ENCODE measurements at places on chromosomes 1 and 21.

DNA sequence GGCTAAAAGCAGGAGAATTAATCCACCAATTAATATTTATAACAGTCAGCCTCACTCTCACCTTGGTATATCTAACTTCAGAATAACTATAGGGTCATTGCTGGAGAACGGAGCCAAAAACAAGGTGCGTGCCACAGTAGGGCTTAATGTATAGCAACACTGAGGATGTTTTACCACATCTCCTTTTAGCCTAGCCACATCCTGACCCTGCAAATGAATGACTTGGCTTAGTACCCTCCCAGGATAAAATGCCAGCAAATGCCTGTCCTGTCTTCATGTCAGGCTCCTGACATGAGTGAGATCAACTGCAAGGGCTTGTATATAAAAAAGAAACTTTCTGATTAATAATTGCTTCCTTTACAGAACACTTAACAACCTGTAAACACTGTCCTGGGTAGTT lies 2.7 kb upstream of the CDC42BPA start:
- DNase-seq = no peak

DNA sequence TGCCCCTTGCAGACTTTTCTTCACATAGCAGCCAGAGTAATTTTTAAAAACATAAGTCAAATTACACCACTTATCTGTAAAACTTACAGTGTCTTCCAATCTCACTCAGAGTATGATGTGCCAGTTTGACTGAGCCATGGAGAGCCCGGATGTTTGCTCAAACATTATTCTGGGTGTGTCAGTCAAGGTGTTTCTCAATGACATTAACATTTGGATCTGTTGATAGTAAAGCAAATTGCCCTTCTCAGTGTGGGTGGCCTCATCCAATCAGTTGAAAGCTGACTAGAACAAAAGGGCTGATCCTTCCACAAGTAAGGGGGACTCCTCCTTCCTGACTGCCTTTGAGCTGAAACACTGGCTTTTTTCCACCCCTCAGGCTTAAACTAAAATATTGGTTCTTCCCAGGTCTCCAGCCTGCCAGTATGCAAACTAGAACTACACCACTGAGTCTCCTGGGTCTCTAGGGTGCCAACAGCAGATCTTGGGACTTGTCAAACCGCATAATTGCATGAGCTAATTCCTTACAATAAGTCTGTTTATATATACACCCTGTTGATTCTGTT lies 157.9 kb upstream of the CTTNBP2NL start:
- no peak for DNase-seq

- no peak for DNase-seq
Observed at GRCh38 chr1:6962478-6962995, 177.3 kb downstream of the CAMTA1 start.

DNA sequence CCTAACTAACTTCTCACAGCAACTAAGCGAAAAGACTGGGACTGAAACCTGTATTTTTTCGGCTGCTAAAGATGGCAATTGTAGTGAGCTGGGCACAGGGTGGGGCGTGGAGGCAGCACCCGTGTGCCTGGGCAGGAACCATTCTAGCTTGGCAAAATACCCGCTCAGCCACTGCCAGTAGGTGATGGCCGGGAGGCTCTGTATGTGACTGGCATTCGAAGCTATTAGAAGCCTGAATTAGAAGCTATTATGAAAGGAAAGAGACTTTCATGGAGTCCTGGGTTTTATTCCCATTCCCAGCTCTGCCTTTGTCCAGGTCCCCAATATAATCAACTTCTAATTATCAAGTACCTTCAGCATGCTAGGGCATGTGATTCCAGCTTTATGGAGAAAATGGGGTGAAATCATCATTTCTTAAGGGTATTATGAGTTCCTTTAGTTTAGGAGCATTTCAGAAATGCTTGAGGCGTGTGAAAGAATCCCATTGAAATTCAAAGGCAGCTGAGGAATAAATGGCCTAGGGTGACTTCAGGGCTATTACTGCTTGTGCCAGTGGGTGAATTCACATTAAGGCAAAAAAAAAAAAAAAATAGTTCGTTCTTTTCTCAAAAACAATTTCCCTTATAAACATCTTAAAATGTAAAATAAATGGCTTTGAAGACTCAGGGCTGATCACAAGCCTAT lies 125.6 kb downstream of the KCNN3 start:
- DNase-seq = no peak

GRCh38 chr21:29939104-29939923 lies 482 bp downstream of the GRIK1 start:
- DNase-seq = no peak

DNA sequence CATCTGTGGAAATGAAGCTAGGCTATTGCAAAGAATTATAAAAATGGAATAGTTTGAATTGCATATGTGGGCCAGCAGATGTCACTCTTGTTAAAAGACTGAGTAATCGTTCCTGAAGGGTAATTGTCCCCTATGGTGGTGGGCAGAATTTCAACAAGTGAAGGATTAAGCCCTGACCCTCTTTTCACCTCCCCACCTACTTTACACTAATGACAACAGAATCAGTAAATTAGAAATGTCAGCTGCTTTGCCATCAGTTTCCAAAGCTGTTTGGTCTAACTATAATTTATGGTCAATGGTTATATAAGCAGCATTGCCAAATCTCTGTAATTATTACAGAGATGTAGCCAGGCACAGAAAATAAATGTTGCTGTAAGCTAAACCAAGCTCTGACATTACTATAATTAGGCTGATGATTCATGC lies 898.6 kb downstream of the AMY1C start:
- no peak for DNase-seq

DNA sequence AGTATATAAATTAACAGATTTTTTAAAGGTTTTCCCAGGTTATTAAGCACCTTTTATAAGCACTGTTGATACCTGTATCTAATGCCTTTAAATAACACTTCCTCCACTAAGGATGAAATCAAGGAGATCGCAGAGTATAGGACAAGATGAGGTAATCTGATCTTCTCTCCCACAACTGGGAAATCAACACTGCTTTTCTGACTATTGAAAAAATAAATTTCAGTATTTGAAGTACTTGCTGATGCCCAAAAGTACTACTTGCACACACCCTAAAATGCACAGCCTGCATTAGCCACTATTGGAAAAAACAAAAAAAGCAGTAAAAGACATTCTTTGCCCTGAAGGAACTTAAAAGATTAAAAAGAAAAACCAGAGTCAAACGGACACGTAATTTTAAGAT lies 48.6 kb downstream of the PUM1 start:
- no peak for DNase-seq

- no peak for DNase-seq
Observed at GRCh38 chr1:114854693-114855320, at the start of gene SYCP1. SYCP1 (plus strand) TSS chr1:114854863; CDS start chr1:114855465, 602 bp downstream.

DNA sequence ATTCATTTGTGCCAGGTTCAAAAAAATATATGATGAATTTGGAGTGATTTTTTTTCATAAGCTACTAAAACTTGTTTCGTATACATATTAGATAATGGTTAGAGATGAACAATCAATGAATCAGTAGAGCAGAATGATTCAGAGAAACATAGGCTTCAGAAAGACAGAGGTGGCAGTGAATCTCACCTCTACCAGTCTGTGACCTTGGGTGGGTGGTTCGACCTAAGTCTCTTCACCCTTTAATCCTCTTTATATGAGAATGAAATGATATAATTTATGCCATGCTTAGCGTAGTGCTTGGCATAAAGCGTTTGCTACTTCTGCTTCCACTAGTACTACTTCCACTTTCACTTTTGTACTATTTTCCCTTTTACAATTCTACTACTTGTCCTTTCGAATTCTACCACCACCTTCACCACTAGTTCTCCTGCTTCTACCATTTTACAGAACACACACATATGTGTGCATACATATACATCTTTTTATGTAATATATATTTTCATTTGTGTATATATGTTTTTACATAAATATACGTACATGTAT lies 45.1 kb downstream of the FYB2 start:
- no peak for DNase-seq

GRCh38 chr1:200665861-200666260 lies 3.8 kb downstream of the DDX59 start:
- DNase-seq = no peak

DNA sequence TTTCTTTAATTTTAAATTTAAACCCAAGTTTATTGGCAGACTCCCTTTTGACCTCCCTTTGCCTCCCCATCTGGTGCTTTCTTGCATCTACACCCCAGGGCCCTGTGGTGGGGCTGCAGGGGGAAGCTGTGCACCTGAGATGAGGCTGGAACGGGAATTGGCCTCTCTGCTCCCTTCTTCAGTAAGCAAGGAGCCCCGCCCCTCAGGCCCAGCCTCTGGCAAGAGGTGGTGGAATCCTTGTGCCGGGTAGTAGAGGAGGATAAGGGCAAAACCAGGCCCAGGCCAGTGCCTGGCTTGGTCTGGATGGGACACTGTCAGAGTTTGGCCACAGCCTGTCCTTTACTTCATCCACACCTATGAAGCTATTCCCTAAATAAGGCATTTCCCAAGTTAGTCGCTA lies 25.1 kb downstream of the ATP8B2 start:
- DNase-seq = no peak

DNA sequence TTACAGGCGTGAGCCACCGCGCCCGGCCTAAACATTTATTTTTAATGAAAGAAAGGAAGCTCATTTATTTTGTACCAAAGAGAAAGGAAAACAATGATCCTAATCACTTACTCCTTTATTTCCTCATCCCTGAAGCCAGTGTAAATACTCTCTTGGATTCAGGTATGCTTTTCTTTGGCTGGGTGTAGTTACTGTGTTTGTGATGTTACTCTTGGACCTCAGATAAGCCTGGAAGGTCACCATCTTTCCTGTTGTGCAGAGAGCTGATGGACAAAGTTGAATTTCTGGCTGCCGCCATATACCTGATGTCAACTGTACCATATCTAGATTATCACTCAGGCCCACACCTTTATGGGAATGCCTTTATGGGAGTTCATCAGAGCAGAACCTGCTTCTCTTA lies 35.4 kb upstream of the FOXE3 start:
- DNase-seq = no peak

- DNase-seq = no peak
Observed at GRCh38 chr1:34694383-34694782, 60.5 kb upstream of the GJB5 start.

- no peak for DNase-seq
Observed at GRCh38 chr1:78177708-78178270, 132.0 kb downstream of the GIPC2 start.

DNA sequence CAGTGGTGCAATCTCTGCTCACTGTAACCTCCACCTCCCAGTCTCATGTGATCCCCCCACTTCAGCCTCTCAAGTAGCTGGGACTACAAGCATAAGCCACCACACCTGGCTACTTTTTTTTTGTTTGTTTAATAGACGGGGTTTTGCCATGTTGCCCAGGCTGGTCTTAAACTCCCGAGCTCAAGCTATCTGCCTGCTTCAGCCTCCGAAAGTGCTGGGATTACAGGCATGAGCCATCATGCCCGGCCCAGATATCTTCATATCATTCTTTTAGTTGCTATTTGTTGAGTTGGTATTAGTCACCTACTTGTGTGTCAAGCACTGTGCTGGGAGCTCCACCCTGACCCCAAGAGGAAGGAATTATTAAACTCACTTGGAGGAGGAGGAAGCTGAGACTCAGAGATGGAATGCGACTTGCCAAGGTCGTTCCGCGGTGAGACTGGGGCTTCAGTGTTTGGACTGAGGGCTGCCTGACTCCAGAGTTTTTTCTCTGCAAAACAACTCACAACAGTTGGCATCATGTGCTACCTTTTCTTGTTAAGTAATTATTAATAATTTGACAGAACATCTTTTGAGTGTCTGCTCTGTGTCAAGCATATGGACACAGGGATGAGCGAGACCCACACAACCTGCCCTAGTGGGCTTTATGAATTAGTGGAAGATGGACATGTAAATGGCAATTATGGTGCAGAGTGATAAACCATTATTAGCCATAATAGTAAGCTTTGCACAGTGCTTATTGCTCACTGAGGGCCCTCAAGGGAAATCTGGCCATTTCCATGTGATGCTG lies 132.0 kb downstream of the FOXD2 start:
- no peak for DNase-seq

GRCh38 chr1:77970192-77970591 lies 8.7 kb downstream of the FUBP1 start:
- DNase-seq = no peak

DNA sequence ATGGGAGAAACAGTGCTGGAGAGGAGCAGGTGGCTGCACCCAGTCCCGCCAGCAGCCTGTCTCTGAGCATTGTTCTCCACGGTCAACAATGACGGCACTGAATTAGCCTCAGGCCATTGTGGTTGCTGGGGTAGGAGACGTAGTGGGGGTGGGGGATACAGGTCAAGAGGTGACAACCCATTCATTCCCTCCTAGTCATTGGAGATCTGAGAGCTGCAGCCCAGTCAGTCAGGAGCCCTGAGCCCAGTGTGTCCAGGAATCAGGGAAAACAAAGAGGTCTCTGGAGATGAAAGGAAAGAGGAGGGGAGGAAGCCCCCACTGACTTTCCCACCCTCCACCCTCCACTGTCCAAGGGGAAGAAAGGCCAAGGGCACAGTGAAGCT lies 15.3 kb downstream of the SMIM12 start:
- DNase-seq = no peak

DNA sequence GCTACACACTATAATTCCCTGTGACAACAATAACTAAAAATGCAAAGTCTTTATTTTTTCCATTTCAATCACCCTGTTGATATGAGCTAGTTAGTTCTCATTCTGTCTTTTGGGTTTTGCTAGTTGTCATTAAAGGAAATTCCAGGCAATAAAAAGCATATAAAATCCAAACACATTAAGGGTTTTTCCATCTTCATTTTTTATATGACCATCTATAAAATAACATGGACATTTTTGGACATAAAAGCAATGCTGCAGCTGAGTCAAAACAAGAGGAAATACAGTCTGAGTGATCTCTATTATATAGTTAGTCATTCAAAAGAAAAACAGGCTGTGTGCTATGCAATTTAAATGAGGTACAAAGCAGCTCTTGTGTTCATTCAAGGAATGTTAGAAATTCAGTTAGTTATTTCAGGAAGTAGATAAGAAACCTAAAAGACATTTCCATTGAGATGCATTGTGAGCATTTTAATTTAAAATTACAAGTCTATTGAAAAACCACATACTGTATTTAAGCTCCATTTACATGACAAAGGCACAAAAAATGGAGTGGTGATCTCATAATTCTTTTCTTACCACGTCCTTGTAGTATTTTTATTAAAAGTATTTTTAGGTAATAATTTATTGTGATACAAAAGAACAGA lies 67.3 kb upstream of the BCL10 start:
- DNase-seq = no peak

GRCh38 chr1:205003358-205004131 lies 39.5 kb upstream of the CNTN2 start:
- no peak for DNase-seq

DNA sequence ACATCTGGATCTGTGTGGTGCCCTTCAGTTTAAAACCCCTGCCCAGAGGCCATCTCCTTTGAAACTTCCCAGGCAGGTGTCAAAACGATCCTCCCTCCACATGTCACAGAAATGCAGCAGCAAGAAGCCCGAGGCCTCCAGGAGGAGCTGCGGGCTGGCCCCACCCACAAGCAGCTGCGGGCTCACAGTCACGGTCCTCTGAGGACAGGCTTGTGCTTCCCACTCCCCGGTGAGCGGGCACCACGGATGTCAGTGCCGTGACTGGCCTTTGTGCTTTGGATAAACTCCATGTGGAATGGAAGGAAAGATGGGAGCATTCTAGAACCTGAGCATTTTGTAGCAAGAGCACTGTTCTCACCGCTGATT lies 65.8 kb downstream of the SIK1 start:
- no peak for DNase-seq

GRCh38 chr1:203166192-203166940 lies 9.3 kb downstream of the MYBPH start:
- no peak for DNase-seq
